ENCODE measurements at places on chromosomes 5 and 9.
A peak's percentile ranks its signal among the peaks of the same experiment; 100 is the strongest.

DNA sequence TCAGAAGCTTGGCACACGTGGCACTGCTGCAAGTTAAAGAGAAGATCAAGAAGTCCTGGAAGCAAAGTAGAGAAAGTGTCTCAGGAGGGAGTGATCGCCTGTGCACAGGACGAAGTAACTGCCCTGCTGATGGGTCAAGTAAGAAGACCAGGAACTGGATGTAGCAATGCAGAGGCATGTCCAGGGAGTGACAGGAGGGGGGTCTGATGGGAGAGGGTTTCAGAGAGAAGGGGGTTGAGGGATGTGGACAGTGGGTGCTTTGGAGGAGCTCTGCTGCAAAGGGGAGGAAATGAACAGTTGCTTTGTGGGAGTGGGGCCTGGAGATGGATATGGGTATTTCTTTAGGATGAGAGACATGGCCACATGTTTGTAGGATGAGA lies 60.2 kb upstream of the PHYKPL start:
- DNase-seq = no peak

- DNase-seq = no peak
Measured at GRCh38 chr5:51181208-51181894, 201.9 kb upstream of the ISL1 start.

- no peak for DNase-seq
Measured at GRCh38 chr9:136151214-136151804, 32.6 kb upstream of the TMEM250 start.

- DNase-seq = no peak
Measured at GRCh38 chr5:128490761-128491160, 47.3 kb downstream of the FBN2 start.

GRCh38 chr5:78050888-78051287 lies 243.6 kb downstream of the AP3B1 start:
- no peak for DNase-seq

- no peak for DNase-seq
Measured at GRCh38 chr5:111699324-111699723, 57.7 kb downstream of the NREP start.

DNA sequence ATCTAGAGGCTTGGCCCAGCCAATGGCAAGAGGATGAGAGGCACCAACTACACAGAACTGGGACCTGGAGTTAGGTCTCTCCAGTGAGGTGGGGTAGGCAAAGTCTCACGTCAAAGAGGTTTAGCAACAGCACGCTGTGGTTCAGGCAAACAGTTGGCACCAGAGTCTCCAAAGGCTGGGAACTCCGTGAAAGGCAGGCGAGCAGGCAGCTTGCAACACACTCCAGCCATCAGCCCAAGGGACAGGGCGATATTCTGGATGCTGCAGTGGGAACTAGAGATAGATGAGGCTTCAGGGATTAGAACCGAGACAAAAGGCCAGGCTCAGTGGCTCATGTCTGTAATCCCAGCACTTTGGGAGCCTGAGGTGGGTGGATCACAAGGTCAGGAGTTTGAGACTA lies 129.1 kb downstream of the PDZD2 start:
- DNase-seq = no peak

DNA sequence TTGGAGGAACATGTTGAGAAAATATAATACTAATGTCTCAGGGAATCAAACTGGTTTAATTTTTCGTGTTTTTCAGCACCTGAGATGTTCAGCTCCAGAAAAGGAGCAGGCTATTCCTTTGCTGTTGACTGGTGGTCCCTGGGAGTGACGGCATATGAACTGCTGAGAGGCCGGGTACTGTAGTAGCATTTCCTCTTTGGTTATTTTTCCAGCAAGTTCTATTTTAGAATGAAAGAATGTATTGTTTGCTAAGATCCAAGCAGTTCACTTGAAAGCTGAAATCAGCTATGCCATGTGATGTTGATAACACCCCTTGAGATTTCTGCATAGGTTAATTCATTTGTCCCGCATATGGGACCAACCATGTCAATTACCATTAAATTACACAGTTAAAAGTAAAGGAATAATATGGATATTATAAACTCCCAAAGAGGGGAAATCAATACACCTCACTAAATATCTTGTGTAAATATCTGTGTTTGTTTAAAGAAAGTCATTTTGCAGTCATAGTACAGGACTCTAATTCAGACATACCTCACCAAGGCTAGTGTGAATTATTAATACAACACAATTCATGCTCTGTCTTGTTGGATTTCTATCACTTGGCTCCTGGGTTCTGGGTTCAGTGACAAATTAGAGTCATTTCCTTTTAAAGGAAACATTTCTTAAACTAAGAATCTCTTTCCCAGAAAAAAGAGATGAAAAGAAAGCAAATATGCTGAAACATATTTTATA lies 126.8 kb downstream of the STK32A start:
- no peak for DNase-seq

DNA sequence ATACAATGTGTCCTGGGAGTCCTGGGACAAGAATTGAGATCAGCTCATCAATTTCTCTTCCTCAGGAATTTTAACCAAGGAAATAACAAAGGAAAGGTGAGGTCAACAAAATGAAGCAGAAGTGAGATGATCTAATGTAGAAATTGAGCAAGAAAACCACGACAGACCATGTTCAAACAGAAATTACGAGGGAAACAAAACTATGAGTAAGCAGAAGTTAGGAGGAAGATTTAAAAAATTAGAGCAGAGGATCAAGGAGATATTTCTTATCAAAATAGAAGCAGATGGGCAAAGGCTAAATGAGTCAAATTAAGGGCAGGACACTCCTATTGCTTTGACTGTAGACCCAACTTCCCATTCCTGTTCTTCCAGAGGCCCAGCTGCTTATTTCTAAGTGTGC lies 97.4 kb downstream of the HINT1 start:
- DNase-seq = no peak

- no peak for DNase-seq
Measured at GRCh38 chr9:128886211-128886891, 4.4 kb downstream of the LRRC8A start.

- DNase-seq = no peak
Measured at GRCh38 chr9:99680191-99680590, 141.5 kb upstream of the NR4A3 start.

DNA sequence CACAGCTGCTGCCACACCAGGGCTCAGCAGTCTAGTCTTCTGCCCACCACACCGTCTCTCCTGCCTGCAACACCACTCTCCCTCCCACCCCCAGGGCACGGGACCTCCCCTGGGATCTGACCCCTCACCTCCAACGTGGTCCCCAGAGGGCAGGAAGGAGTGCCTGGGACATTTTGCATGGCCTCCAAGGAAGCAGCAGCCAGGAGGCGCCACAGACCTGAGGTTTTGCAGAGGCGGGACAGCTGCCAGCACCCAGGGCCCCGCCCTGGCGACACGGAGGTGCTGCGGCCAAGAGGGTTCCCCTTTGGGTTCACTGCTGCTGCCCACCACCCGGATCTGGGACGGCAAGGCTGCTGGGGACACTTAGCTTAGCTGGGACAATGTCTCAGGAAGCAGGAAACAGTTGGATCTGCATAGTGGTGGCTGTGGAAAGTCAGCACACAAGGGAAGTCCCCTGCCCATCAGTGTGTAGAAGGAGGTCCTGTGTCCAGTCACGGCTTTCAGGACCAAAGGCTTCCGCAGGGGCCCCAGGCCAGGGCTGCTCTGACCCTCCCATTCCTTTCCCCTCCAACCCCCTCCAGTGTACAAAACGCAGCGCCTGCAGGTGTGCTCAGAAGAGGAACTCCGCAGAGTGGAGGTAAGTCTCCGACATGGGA lies 13.8 kb downstream of the PROP1 start:
- peak; percentile 26 for DNase-seq

DNA sequence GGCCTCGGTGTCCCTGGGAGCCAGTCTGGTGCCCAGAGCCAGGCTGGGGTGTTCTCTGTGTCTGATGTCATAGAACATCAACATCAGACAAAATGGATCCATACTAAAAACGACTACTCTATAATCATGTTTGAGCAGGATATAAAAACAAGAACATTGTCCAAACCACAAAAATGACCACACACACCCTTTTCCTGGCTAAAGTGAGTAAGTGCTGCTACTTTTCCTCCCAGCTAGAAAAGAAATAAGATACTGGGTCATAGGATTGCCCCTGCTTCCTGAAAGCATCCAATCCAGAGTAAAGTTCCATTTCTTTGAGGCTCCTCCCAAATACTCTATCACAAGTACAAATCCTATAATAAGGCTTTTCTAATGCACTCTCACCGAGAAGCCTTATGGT lies 19.7 kb upstream of the TRAF1 start:
- DNase-seq = no peak

DNA sequence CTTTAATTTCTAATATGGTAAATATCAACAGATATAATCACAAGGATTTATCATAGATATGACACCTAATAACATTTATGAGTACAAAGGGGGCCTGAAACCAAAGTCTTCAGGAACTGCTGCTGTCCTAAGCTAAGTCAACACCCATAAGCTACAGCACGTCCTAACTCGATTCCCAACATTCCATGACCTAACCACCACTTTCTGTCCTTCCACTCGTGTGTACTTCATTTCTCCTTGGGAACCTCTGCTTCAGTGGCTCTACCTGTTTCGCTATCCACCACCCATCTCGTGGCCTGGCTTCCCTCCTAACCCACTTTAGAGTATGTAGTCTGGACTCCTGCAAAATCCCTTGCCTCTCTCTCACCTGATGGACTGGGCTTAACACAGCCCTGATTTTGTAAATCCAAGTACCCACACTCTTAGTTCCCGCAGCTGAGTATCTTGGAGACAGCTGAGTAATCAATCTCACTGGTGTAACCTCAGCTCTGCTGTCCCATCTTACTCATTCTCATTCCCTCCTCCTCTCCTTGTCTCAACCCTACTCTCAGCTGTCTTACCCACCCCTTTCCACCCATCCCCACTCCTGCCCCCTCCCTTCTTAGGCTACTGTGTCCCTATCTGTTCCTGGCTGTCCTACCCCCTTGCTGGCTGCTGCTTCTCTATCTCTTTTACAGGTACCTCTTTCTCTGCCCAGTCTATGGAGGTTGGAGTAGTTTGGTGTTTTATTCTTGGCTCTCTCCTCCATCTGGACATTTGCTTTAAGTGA lies 101.8 kb downstream of the MAST4 start:
- DNase-seq = no peak

DNA sequence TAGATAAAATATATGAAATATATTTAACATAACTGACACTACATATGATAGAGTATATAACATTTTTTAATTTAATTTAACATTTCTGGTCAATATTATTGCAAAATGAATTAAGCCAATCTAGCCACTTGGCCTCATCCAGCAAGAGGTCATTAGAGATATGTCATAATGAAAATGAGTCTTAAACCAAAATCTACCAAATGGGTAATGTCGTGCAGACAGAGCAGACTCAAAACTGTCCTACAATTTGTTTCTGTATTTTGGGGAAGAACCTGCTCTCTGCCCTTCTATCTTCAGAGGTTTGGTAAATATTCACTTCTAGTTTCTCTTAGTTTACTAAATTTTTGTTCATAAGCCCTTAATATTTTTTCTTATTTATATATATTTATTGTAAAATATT lies 61.4 kb downstream of the ARHGEF28 start:
- no peak for DNase-seq

- DNase-seq = no peak
Measured at GRCh38 chr9:135340143-135340655, 139.4 kb upstream of the PPP1R26 start.

DNA sequence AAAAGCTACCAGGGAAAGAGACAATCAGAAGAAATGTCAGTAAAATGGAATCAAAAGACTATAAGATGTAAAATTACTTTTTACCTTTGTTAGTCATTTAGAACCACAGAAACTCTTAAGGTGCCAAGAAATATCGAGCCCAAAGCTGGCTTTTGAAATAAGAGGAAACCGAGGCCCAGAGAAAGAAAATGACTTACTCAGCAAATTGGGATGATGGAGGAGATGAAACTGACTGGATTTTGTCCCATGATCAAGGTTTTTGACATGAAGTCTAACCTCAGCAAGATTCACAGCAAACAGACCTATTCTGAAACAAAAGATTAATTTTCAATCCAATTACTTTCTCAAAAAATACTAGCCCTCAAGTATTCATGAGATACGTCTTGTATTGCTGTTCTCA lies 696.2 kb upstream of the WWC1 start:
- DNase-seq = no peak

GRCh38 chr5:35683466-35683865 lies 65.8 kb downstream of the SPEF2 start:
- DNase-seq = no peak

GRCh38 chr9:105836936-105837660 lies 142.8 kb downstream of the TMEM38B start:
- DNase-seq = no peak

DNA sequence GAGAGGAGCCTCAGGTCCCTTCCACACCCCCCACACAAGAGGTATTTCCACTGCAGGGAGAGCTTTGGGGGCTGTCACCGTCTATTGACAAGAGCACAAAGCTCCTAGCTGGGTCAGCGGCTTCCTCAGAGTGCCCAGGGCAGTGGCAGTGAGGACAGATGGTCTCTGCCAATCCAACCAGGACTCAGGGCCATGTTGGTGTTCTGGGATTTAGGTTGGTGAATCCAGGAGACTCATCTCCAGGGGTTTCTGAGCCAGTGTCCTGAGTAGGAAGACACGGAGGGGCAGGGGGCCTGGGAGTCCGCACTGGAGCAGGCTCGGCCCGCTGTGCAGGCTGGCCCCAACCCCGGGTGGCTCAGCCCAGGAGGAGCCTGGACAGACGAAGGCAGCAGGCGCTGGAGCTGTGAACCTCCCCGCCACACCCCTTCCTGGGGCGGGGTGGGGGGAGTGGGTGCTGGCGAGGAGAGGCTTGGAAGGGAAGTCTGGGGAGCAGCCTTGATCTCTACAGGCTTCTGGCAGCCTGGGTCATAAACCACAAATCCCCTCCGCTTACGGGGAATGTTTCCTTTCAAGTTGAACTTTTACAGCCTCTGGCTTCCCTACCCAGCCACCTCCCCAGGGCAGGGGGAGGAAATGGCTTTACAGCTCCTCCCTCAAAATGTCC lies 19.6 kb downstream of the CRB2 start:
- DNase-seq = no peak

GRCh38 chr5:139592289-139592688 lies 31.1 kb downstream of the UBE2D2 start:
- no peak for DNase-seq

- no peak for DNase-seq
Measured at GRCh38 chr9:111975709-111976108, 79.1 kb downstream of the UGCG start.

GRCh38 chr5:77012601-77013000 lies 17.6 kb upstream of the AGGF1 start:
- DNase-seq = no peak

DNA sequence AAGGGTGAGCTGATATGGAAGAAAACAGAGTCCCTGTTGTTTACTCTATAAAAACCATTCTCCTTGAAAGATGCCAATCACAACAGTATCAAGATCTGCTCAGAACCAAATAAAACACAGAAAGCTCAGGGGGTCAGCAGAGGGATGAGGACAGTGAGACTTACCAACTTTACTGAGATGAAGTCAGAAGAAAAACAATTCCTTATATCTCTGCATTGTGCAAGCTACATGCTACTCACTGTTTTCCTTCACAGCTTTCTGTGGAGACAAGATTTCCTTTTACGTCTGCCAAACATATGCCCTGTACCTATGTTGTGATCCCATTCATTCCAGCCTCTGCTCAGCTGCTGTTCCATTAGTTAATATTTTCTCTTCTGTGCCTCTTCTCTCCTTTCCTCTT lies 185.6 kb downstream of the TSSK1B start:
- no peak for DNase-seq

GRCh38 chr5:151464101-151464500 lies 16.7 kb downstream of the SLC36A1 start:
- no peak for DNase-seq

- DNase-seq = no peak
Measured at GRCh38 chr5:119578937-119579336, 50.4 kb upstream of the FAM170A start.

All from stimulated activated CD8-positive, alpha-beta memory T cell treated with anti-CD3 and anti-CD28 coated beads, Interleukin-7, amount 100 ng/mL, for 48 hours (primary cell).